Cortex of kidney (tissue), 1 donor: ENCODE measurements at places on chromosomes 1 and 21.

- no peak for DNase-seq
Observed at GRCh38 chr1:113133038-113133437, 60.0 kb downstream of the LRIG2 start.

- DNase-seq = no peak
Observed at GRCh38 chr1:1001057-1001783, 1.3 kb upstream of the HES4 start.

GRCh38 chr1:54221113-54221834 is 21.3 kb downstream of the MRPL37 start:
- DNase-seq = no peak

DNA sequence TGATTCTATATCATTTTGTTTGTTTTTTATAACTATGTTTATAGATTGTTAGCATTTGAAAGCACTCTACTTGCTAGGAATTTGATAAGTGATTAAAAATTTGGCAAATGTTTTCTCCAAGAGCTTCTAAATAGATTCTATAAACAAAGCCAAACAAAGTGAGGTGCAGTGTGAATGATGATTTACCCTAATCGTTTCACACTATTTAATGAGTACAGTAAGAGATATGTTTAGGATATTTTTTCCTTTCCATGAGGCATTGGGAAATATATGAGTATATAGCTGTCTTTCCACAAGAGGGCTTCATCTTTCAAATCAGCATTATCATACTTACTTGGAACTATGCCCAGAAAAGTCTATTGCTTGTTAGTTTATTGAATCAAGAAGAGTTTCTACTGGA is 277.0 kb upstream of the BRINP3 start:
- no peak for DNase-seq

DNA sequence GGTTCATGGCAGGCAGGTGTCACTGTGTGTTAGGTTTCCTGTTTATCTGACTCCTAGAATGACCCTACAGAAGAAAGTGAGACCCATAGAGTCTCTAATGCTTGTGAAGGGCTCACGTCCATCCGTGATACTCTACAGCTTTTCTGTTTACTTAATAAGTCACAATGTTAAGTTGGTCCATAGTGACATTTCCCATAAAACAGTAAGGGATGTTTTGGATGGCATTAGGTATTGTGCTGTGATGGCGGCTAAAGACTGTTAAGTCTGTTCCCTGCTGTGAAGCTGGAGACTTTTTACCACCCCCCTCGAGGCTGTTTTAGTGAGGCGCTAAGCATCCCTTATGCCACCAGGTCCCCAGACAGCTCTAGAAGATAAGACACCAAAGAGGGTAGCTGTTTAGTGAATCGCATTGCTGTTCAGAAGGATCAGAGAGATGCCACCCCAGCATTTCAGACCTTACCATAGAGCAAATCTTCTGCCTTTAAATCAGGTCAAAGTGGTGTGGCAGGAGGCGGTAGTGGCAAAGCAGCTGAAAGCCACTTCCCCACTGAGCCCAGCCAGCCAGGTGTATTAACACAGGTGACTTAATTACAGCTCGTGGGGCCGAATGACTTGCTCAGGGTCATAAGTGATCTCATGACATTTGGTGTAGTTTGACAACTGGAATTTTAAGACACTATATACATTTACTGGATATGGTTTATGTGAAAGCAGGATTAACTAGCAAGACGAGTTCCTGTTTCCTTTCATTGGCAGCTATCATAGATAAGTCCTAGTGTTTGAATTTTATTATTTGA is 25.0 kb downstream of the SLC37A1 start:
- no peak for DNase-seq

- DNase-seq = no peak
Observed at GRCh38 chr1:162141281-162142054, 72.0 kb downstream of the NOS1AP start.

DNA sequence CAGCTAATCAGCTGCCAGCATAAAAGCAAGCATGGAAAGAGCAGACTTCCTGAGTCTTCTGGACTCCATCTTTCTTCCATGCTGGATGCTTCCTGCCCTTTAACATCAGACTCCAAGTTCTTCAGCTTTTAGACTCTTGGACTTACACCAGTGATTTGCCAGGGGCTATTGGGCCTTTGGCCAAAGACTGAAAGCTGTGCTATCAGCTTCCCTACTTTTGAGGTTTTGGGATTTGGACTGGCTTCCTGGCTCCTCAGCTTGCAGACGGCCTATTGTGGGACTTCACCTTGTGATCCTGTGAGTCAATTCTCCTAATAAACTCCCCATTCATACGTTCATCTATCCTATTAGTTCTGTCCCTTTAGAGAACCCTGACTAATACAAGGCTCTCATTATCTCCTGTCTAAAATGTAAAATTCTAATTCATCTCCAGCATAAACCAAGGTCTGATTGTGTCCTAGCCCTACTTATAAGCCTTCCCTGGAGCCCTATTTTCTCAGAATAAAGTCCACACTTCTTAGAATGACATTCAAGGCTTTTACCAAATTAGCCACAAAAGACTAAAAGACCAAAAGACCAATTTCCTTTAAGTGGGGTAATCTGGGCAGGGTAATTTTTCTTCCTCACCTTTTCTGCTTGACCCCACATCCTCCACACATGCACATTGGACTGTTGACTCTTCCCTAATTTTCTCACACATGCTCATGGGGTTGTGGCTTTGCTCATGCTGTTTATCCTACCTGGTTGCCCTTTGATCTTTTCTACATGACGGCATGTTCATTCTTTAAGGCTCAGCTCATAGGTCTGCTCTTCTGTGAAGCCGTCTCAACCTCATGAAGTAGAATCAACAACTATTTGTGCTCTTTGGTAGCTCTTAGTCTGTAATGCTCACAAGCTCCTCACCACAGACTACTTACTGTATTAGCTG is 18.1 kb upstream of the ENAH start:
- DNase-seq = no peak

DNA sequence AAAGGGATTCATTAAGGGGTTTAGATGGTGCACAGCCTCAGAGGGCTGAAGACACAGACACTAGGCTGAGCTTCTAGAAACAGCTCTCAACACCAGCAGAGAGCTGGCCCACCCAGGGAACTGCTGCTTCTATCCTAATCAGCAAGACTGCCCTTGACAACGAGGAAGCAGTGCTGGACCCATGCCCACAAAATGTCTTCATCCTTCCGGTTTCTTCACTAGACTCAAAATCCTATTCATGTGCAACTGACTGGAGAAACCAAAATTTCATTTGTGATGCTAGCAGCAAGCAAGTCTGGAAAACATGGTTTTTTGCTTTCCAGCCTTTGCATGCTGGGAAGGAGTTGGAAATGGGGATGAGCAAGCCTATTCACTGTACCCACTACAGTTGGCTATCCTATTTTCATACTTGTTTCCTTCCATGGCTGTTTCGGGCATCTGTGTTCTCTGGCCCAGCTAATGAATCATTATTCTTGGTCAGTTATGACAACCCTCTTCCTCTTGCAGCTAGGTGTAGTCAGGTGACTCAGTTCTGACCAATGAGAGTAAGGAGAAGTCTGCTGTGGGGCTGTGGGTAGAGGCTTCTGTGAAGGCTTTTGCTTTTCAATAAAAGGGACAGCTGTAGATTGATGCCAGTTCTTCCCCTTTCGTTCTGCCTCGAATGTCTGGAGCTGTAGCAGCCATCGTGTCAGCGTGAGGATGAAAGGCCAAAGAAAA is 14.6 kb upstream of the TMEM61 start:
- no peak for DNase-seq

- no peak for DNase-seq
Observed at GRCh38 chr1:78007677-78008341, 3.1 kb downstream of the DNAJB4 start.

DNA sequence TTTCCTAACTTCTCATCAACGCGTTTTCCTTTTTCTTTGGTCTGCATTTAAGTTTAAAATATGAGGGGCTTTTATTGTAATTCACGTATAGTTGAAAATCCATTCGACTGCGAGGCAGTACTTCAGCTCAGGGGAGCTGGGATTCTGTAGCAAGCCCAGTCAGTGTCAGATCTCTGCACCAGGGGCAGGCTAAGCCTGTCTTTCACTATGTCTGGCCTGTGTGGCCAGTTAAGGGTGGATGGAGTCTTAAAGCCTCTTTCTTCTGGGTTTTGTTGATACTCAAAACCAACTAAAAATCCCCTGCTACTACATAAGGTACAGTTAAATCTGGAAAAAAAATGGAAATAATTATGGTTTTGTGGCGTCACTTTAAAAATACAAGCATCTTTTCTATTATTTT is 124.7 kb downstream of the TYW3 start:
- DNase-seq = no peak

- DNase-seq = no peak
Observed at GRCh38 chr1:183957216-183957830, 80.2 kb downstream of the COLGALT2 start.

GRCh38 chr1:113917400-113918082 is 11.6 kb upstream of the HIPK1 start:
- no peak for DNase-seq

DNA sequence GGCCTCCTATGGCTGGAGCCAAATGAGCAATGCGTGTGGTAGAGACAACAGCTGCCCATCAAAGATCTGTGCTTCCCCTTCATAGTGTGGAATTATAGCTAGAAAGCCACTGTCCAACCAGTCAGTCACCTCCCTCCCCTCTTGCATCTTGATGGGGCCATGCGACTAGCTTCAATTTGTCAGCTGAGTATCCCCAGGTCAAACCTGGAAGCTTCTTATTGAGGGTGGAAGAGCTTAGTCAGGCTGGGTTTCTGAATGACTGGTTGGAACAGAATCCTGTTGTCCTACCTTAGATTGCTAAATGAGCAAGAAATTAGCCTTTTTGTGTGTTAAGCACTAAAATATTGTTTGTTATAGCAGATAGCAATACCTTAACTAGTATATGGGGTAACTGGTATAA is 625.4 kb downstream of the PTPRC start:
- no peak for DNase-seq

DNA sequence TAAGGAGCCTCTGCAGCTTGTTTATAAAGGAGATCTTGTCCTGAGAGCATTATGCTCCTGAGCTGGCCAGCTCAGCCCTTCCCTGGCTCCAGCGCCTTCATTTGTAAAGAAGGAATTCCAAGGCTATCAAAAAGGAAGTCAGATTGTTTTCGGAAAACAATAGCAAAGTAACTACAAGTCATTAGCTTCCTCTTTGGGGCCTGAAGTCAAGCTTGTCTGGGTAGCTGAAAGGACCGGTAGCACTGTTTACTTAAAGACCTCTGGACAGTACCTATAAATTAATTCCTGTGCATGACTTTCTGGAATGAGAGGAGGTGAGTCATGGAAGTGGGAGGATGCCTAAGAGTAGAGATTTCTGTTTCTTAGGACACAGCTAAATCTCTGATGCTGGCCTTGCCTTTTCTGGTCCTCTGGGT is 20.7 kb upstream of the GJA5 start:
- no peak for DNase-seq

- DNase-seq = no peak
Observed at GRCh38 chr1:114691061-114691460, 4.3 kb downstream of the AMPD1 start.

DNA sequence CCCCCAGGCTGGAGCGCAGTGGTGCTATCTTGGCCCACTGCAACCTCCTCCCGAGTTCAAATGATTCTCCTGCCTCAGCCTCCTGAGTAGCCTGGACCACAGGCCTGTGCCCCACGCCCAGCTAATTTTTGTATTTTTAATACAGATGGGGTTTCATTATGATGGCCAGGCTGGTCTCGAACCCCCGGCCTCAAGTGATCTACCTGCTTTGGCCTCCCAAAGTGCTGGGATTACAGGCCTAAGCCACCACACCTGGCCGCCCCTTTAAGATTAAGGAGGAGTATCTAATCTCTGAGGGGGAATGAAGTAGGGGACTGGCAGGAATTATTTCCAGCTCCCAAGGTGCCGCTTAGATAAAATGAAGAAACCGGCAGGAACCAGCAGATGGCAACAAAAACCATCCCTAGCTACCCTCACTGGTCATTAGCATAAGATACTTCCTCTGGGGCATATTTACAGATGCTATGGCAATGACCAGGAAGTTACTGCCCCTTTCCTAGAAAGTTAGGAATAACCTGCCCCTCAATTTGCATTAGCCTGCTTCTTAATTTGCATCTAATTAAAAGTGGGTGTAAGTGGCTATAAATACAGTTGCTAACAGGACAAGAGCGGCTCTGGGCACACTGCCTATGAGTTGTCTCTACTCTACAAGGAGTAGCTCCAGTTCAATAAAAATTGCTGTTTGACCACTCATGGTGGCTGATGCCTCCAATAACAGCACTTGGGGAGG is 7.1 kb upstream of the NSUN4 start:
- no peak for DNase-seq

GRCh38 chr1:12167493-12168429 is 970 bp downstream of the TNFRSF1B start:
- DNase-seq = no peak
